SK-N-MC (cell line): ENCODE measurements at places on chromosomes 7 and 10.

GRCh38 chr7:104536956-104537355 lies 208.6 kb downstream of the LHFPL3 start:
- DNase-seq, result no peak

GRCh38 chr7:50852901-50853300 lies 70.2 kb upstream of the GRB10 start:
- no peak for DNase-seq

DNA sequence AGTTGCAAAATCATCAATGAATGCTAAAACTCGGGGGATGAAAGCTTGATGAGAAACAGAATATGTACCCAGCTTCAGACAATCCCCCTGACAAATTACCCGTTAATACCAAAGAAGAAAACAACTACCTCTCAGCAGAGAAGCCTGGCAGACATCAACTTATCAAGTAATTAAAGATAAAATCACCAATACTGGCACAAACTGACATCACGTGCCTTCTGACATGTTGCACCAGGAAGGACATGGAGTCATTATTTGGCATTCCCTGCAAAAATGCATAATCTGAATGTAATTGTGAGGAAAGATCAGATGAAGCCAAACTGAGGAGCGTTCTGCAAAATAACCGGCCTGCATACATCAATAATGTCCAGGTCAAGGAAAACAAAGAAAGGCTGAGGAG lies 7.7 kb downstream of the SLIT1 start:
- no peak for DNase-seq

DNA sequence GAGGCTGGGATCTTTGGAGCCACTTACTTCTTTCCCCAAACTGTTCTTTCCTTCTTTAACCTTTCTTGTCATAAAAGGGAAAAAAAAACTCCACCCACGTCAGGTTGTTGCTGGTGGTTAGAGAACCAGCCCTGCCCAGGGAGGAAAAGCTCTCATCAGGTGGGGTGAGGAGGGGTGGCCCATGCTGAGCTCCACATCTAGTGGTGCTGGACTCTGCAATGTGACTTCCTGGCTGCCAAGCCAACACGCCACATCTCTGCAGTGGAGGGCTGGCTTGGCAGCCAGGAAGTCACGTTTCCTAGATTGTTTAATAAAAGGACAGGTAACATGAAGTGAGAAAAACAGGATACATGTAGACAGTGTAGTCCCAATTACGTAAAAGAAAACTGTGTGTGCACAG lies 37.4 kb downstream of the WIPF3 start:
- no peak for DNase-seq

- DNase-seq, result no peak
Measured at GRCh38 chr10:63711361-63711760, 190.2 kb downstream of the REEP3 start.
